Activated CD4-positive, alpha-beta T cell treated with anti-CD3 and anti-CD28 coated beads for 36 hours (primary cell): ENCODE measurements at places on chromosomes 5 and 9. TPM values are rescaled to one million over a fixed set of nuclear protein-coding genes. Genes with fewer than 3 reads are reported as not detected.

GRCh38 chr9:100595391-100596199 is 17.7 kb downstream of the CAVIN4 start:
- no peak overlapping the region for H3K4me3 ChIP-seq
- DNase-seq = peak; percentile 30
- no peaks in the 10 kb centered on the region for H3K36me3 ChIP-seq

- peaks cover 3% of the 10 kb centered on the region for H3K36me3 ChIP-seq
- no peaks in the 10 kb centered on the region for H3K4me1 ChIP-seq
- no peak for DNase-seq
- H3K4me3 ChIP-seq = no peak overlapping the region
- H3K27ac ChIP-seq = no peak overlapping the region
Observed at GRCh38 chr9:121333950-121334773, 35.9 kb downstream of the STOM start.

DNA sequence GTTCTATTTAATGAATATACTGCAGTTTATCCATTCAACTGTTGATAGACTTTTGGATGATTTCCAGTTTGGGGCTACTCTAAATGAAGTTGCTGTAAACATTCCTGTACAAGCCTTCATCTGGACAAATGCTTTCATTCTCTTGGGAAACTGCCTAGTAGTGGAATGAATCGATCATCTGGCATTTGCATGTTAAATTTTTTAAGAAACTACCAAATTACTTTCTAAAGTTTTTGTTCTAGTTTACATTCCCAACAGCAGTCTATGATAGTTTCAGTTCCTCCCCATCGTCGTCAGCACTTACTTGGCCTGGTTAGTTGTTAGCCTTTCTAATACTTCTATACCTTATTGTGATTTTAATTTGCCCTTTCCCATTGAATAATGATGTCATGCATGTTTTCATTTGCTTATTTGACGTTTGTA is 306.3 kb downstream of the FER start:
- H3K4me1 ChIP-seq = no peaks in the 10 kb centered on the region
- H3K36me3 ChIP-seq = peaks cover 7% of the 10 kb centered on the region
- H3K27me3 ChIP-seq = no peaks in the 10 kb centered on the region
- H3K27ac ChIP-seq = no peak overlapping the region
- H3K4me3 ChIP-seq = no peak overlapping the region
- DNase-seq = no peak

Gene SLC34A3
- total RNA-seq = not detected

- DNase-seq = no peak
- no peak overlapping the region for H3K27ac ChIP-seq
- H3K27me3 ChIP-seq = no peaks in the 10 kb centered on the region
Observed at GRCh38 chr5:76425146-76425545, 22.1 kb downstream of the IQGAP2 start.

- no peak overlapping the region for H3K4me3 ChIP-seq
- no peaks in the 10 kb centered on the region for H3K4me1 ChIP-seq
- no peaks in the 10 kb centered on the region for H3K36me3 ChIP-seq
- no peak overlapping the region for H3K27ac ChIP-seq
- no peaks in the 10 kb centered on the region for H3K27me3 ChIP-seq
- DNase-seq = no peak
Observed at GRCh38 chr9:106930477-106930876, 67.5 kb downstream of the ZNF462 start.

GRCh38 chr5:32453916-32454315 is 9.4 kb upstream of the ZFR start:
- H3K4me3 ChIP-seq = no peak overlapping the region
- H3K27me3 ChIP-seq = no peaks in the 10 kb centered on the region
- no peaks in the 10 kb centered on the region for H3K36me3 ChIP-seq
- DNase-seq = no peak

Gene IFNA21
- total RNA-seq = not detected

DNA sequence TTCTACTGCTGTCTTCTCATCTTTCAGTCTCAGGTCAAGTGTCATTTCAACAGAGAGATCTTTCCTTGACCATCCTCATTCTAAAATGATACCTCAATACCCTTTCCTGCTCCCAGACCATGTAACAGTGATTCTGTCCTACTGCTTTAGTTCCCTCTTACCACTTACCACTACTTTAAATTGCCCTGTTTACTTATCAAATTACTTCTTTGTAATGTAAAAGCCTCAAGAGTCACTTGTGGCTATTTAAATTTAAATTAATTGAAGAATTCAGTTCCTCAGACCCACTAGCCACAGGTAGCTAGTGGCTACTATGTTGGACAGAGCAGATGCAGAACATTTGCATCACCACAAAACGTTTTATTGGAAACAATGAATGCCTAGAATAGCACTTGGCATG is 217.3 kb downstream of the ADAMTS6 start:
- H3K27ac ChIP-seq = no peak overlapping the region
- no peaks in the 10 kb centered on the region for H3K36me3 ChIP-seq
- H3K27me3 ChIP-seq = peaks cover 2% of the 10 kb centered on the region
- no peak for DNase-seq
- H3K4me1 ChIP-seq = no peaks in the 10 kb centered on the region

DNA sequence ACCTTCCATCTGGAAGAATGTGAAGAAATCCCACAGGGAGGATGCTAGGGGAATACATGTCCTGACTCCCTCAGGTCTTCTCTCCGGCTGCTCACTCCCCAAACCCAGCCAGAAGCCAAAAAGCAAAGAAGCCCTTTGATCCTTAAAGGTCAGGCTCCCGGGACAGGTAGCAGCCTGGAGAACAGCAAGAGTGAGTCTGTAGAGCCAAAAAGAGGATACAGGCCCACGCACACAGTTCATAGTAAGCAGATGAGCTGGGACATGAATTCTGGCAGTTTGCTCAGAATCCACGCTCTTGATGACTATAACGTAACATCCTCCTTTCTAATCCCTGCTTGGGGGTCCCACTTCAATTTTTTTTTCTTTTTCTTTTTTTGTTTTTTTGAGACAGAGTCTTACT is 72.0 kb upstream of the SLC44A1 start:
- H3K4me3 ChIP-seq = no peak overlapping the region
- no peak overlapping the region for H3K27ac ChIP-seq
- H3K27me3 ChIP-seq = no peaks in the 10 kb centered on the region
- H3K4me1 ChIP-seq = no peaks in the 10 kb centered on the region
- DNase-seq = no peak

Gene IFNA2
- total RNA-seq = not detected

DNA sequence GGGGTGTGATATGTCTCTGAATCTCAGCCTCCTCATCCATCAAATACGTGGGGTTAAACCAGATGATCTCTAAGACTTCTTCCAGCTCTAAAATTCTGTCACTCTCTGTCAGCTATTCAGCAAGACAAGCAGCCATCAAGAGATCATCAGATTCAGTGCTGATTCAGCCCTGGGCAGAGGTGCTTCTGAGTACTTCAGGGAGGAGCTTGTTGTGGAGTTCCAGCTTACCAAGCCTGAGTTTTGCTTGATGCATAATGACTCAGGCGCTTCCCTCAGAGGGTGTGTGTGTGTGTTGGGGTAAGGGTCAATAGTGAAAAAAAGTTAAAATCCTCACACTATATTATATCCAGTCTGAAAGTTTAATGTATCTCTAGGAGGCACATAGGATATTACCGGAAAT is 29.6 kb upstream of the TAF1L start:
- H3K4me3 ChIP-seq = no peak overlapping the region
- no peaks in the 10 kb centered on the region for H3K36me3 ChIP-seq
- peaks cover 5% of the 10 kb centered on the region for H3K27me3 ChIP-seq
- H3K27ac ChIP-seq = no peak overlapping the region
- H3K4me1 ChIP-seq = no peaks in the 10 kb centered on the region
- DNase-seq = no peak

Gene CBY3
- total RNA-seq = 0.40 TPM
